ENCODE measurements at places on chromosomes 5 and 9.

GRCh38 chr5:59158165-59158564 is 575.3 kb downstream of the RAB3C start:
- DNase-seq: peak; percentile 51

DNA sequence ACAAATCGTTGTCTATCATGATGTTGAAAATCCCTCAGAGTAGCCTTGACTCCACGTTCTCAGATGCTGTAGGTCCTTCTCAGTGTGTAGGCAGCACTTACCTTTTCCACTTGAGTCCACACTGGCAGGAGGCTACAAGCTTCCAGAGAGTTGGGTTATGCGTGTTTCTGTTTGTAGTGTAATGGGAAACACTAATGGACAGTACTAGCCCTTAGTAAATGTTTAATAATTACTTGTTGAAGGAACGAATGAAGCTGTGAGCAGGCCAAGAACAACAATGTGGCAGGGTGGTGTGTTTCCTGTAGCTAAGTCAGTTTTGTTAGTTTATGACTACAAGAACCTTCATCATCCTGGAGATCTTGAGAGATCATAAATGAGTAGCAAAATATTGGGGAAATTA is 83.5 kb downstream of the ARHGAP26 start:
- no peak for DNase-seq

GRCh38 chr5:1497242-1497777 is 26.4 kb downstream of the LPCAT1 start:
- no peak for DNase-seq

- DNase-seq: no peak
Measured at GRCh38 chr5:61620699-61621182, 288.7 kb downstream of the ZSWIM6 start.

DNA sequence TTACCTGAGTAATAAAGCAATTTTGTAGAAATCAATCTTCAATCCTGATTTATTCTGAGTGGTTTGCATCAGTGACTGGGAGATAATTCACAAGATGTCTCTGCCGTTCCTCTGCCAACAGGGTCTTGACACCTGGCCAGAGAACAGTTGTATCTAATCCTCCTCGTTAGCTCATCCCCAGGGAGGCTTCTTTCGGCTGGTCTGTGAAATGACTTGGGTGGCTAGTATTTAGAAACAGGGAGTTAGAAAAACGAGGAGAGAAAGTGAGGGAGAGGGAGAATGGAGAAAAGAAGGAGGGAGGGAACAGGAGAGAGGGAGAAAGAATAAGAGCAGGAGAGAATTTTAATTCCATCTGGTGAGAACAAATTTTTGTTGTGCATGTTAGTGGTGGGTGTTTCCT is 600.2 kb upstream of the TLE4 start:
- DNase-seq: no peak

GRCh38 chr9:82890865-82891264 is 172.1 kb downstream of the RASEF start:
- DNase-seq: no peak

GRCh38 chr9:37105234-37105633 is 15.1 kb upstream of the ZCCHC7 start:
- DNase-seq: peak; percentile 36

DNA sequence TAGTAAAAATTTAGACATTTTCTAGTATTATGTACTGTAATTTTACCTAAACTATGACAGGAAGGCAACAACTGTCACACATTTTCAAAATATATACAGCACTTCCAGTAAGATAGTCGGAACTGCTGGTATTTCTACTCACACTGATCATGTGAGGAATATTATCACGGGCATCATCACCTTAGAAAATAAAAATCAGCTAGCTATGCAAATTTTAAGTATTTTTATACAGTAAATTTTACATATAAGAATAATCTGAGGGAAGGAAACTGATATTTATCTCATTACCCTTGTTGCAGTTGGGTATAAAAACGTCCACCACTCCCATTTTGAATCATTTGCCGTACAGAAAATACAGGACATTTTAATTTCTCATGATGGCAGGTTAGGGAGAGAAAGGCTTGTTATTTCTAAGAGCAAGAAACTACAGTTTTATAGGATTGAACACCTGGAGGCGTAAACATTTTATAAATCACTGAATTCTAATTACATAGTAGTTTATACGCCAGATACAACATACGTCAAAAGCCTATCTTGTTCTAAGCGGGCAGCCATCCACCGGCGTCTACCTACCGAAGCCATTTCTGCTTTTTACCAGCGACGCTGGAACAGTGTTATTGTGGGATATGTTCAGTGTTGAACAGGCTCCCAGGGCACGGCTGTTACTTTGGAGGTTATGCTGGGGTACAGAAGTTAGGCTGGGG is 729 bp upstream of the TNPO1 start:
- no peak for DNase-seq

DNA sequence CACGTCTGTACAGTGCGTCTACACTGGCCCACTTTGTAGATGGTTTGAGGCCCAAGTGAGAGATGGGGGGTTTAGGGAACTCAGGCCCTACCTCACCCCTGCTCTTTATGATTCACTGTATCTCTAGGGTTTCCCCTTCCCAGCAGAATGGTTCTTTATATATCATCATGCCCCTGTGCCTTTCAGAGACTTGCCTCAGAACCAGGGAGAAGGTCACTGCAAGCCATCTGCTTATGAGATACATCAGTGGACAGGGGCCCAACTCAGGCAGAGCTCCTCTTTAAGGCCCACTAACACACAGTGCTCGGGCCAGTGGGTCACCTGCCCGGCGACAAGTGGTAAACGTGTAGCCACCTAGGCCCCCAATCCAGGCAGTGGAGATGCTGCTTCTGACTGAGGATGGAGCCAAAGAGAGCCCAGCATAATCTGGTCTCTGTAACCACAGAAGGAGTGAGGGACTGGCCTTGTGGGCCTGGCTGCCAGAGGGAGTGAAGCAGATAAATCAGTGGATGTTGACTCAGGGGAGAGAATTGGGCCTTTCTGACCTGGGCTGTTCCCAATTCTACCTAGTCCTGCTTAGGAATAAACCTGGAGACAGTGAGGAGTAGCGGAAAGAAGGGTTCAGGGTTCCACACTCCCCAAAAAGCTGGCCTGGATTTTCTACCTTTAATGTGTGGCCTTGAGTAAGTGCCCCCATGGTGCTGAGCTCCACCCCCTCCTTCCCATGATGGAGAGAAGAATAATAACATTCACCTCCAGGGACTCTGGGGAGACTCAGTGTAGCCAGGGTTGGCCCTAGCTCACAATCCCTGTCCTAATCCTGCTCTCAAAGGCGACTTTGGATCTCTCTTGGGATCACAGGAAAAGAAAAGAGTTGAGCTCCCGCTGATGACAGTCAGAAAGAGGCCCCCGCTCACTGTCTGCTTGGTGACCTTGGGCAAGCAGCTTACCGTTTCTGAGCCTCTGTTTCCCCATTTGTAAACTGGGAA is 2.8 kb upstream of the DUSP1 start:
- DNase-seq: peak; percentile 65

DNA sequence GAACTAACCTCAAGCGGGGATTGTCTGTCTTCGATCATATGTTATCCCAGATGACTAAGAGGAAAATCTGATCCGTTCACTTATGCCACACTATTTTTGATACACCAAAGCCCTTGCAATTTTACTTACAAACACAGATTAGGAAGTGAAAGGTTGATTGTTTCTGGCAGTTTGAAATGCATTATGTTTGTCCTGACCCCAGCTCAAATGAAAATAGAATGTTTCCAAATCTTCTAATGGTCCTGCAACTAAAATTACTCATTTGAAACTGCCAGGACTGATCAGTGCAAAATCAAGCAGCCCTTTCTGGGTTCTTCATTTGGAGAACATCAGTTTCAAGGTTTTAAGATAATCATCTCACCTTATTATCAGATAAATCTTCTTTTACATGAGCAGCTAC is 696.7 kb upstream of the WWC1 start:
- DNase-seq: no peak

- no peak for DNase-seq
Measured at GRCh38 chr9:89881431-89881830, 276.6 kb downstream of the GADD45G start.

- DNase-seq: no peak
Measured at GRCh38 chr5:62569470-62569869, 9.1 kb upstream of the LRRC70 start.

- DNase-seq: no peak
Measured at GRCh38 chr9:93820667-93821306, 134.4 kb downstream of the BARX1 start.

Measured in GM23248 (cell line).